ENCODE measurements at places on chromosomes 6 and 20.
A peak's percentile ranks its signal among the peaks of the same experiment; 100 is the strongest.

DNA sequence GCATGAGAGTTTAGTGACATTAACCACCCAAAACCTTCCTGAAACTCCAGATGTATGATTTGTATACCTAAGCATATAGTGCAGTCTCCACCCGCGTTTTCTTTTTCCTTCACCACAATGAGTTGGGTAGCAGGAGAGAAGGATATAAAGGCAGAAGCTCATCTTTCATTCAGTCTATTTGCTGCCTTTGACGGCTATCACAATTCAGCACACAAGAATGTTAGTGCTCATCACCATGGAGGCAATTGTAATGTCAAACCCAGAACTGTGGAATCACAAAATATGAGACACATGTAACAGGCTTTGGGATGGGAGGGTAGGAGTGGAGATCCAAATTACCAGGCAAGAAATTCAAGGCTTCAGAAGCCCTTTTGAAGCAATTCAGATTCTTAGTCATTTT lies 17.6 kb downstream of the ZHX3 start:
- no peak for DNase-seq

DNA sequence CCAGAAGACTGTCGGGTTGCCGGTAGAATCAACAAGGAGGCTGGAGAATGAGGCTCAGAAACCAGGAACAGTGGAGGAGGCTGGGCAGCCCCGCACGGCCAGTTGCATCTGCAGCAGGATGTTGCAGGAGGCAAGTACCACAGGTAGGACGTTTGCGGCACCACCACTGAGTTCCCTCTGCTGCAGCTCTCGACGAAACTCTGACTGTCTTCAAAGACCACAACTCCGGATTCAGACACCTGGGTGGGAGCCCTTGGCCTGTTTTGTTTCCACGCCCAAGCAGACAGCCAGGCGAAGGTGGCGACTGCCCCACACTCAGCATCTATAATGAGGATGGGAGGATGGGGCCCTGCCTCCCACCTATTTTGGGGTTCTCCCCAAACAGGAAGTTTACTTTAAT lies 218.2 kb downstream of the ZDHHC14 start:
- DNase-seq, result no peak

DNA sequence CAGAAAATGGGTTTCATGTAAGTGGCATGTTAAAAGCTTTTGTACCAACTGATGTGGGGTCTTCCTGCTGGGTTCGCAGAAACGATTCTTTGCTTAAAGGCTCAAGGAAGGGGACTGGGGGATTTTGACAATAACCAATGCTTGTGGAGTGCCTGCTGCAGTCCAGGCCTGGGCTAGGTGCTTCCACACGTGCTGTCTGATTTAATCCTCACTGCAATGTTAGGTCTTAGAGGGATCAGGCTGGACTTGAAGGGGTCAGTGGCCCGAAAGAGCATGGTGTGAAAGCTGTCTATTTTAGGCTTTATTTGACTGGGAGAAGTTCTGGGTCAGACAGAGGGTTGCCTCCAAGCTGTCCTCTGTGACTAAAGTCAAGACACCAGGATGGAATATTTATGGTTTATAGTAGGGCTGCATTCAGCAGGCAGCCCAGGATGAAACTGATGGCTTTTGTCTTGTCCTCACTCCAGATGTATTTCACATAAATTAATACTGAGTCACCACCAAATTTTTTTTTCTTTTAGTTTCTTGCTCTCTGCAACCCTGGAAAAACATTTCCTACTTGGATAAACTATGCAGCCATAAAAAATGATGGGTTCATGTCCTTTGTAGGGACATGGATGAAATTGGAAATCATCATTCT lies 219.1 kb downstream of the ZMYND8 start:
- DNase-seq, result no peak

DNA sequence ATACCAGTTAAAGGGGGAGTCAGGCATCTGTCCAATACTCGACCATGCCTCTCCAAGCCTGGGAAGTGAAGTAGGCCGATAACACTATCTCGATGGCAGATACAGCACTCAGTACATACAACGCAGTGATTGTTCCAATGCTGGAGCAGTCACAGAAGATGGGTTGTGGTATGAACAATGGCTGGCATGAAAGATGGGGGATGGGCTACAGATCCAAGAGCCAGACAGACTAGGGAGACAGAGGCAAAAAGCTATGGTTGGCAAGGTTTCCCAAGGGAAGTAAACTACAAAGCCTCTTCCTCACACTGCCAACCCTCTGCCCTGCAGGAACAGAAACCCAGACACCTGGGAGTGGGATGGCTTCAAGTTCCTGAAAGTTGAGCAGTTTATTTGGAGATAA lies 19.2 kb downstream of the FKBP1A start:
- no peak for DNase-seq

DNA sequence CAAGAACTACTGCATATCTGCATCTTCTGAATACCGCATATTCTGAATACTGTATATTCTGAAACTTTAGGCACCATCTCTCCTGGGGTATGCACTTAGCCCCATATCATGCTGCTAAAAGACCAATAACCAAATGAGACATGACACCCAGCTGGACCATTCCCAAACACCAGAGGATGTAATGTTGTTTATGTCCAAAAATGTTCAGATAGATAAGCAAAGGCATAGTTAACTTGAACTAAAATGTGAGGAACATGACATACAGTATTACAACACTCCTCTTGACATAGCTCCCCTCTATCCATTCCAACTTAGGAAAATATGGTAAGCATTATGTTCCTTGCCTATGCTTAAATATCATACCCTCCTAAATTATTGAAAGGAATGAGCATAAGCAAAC lies 127.3 kb downstream of the TENT5A start:
- DNase-seq, result no peak

DNA sequence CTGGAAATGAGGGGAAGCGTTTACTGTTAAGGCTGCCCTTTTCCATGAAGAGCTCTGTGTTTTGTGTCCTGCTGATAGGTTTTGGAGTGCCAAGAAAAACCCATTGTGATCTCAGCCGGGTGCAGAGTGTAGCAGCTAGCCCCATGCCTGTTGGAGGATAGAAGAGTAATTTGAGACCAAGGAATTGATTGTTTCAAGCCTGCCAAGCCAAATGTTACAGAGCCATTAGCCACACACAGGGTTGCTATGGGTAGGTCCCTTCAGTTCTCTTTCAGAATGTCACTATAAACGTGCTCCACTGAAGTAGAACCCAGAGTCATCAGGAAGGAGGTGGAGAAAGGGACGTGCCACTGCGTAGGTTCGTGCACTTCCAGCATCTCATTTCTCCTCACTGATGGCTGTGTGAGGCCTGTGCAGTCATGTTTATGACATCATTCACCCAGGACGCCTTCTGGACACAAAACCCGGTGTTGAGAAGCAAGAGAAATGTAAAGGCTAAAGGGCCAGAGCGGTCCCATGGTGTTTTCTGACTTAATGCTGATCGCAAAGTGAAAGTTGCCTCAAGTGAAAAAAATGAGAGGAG lies 6.6 kb downstream of the GMPR start:
- DNase-seq, result no peak

DNA sequence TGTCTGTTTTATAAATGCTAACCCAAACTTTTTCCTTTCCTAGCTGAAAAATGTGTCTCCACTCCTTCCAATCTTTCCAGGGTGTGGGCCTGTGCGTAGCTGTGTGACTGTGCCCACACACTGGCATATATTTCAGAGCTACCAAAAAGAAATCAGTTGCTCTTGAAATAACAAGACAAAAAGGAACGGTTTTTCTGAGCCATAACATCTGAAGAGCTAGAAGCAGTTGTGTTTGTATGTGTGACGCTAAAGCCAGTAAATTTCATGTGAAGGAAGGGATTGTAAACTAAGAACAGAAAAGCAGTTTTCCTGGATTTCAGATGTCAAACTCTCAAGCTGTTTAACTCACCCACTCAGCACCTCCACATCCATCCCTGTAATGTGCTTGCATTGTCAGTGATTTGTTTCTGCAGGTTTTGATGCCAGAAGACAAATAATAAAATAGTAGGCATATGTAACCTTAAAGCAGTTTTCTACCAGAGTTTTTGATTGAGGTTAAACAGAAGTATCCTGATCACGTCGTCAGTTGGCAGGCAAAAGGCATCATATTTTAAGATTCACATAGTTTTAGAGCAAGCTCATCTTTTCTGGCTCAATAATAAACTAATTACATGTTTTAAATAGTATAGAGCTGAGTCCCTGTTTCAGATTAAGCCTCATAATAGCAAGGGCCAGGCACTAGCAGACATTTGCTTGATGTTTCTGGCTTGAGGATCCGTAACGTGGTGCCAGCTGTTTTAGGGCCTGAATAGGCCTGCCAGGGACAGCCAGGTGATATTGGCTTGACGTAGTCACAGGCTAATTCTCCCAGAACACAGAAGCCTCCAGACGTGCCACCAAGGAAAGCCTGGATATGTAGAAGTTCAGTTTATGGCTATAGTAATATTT lies 90.9 kb downstream of the FOXO3 start:
- no peak for DNase-seq

DNA sequence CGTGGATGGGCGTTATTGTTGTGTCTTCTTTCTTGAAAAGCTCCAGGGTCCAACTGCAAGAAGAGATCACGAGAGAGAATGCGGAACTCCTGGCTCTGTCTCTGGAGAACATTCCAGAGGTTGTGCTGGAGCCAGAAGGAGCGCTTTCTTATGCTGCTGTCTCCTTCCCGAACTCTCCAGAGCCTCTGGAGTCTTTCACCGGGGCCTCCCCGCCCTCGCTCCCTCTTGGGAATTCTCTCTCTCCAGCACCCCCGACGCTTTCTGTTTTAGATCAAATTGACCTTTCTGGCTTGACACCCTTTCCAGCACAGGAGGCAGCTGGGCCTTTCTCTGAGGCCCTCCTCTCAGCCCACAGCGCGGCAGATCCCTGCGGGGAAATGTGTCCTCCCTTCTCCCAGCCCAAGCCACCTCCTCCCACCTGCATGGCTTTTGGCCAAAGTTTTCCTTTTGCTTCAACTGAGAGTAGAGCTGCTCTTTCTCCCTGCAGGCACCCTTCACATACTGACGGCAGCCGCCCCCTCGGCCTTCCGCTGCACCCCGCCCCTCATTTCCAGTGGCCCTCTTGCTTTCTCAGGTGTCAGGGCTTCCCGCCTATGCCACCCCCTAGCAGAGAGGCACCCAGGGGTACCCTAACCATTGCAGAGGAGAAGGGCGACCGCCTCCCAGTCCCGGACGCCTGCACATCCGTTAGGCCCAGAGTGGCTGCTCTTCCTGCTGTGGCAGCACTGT lies 6.6 kb upstream of the CCR6 start:
- no peak for DNase-seq

DNA sequence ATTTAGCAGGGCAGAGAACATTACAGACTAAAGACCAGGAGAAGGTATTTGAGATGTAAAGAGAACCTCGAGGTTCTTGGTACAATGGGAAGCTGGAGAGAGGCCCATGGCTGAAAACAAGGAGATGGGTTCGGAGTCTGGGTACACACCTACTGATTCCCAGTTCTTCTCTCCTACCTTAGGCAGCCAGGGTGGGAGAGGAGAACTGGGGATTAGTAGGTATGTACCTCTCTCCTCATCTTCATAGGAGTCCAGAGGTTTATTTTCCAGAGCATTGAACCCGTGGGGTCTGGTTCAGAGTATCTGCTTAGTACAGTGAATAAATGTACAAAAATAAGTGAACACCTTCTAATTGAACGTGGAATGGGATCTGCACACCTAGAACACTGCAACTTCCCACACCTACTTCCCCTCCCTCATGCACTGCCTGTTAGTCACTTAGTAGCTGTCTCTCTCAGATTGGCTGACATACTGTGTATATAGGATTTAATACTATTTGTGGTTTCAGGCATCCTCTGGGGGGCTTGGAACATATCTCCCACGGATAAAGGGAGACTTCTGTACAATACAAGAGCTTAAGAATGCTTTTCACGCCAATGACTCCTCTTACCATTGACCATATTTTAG lies 23.5 kb upstream of the NUP153 start:
- DNase-seq, result no peak

DNA sequence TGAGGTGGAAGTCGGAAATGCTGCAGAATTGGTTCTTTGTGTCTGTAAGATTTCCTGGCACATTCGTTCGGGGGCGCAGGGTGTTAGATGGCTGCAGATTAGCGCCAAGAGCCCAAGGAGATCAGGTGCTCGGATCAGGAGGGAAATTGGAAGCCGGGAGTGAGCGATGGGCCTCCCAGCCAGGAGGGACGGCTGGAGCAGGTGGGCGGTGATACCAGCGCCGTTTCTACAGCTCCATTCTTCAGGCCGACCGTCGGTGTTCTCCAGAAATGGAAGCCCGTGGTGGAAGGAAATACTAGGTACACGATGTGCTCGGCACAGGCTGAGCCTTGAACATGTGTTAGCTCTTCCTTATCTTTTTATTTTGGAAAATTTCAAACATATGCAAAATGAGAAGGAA lies 6.5 kb downstream of the SIRPA start:
- DNase-seq, result no peak

GRCh38 chr6:4504700-4505099 lies 271.5 kb upstream of the CDYL start:
- DNase-seq, result peak; percentile 43

DNA sequence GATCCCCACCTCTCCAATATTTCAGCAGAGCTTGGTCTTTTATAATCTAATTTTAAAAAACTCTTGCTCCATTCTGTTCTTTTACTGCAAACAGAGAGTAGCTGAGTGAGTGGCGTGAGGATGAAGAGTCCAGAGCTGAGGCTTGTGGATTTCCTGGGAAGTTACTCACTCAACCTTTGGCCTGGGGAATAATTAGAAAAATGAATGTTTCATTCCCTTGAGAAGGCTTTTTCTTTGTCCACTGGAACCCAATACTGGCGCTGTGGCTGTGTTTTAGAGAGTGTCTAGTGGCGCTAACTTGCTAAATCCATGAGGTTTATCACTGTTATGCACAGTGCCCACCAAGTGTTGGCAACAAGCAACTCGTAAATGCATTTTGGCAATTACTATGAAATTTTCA lies 251.5 kb downstream of the HIVEP2 start:
- no peak for DNase-seq

DNA sequence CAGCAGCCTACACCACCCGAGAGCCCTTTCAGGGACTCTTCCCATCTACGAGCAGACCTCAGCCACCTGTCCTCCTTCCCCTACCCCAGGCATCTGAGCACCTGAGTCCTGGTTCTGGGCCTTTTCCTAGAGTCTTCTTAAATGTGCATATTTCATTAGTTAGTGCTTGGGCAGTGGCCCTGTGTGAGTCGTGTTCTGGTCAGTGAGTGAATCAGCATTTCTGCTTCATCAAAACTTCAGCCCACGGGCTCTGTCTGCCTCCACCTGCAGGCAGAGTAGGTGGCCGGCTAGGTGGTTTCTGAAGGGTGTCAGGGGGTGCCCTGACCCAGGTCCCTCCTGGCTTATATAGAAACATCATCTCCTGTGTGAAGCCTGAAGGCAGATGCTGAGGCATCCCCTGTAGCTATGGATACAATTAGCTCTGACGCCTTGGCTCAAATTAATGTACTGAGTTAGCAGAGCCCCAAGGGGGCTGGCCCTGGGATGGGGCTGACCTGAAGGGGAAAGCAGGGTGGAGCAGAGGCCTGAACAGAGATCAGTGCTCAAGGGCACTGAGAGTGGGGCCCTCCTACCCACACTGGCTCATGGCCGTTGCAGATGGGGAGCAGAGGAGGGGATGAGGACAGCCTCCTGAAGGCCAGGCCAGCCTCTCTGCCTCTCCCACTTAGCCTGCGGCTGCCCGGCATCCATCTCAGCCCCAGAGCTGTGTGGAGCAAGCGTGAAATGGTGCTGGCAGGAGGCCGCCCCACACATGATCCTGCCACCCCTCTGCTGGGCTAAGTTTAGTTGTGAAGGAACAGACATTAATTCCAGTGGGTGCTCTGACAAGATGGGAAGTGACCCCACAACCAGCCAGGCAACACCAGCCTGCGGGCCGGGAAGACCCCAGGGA lies 13.6 kb downstream of the IP6K3 start:
- DNase-seq, result peak; percentile 11

GRCh38 chr6:137024237-137024990 lies 20.4 kb downstream of the IL20RA start:
- no peak for DNase-seq
